Effector memory CD4-positive, alpha-beta T cell (primary cell): ENCODE measurements at places on chromosomes 1 and 21.

GRCh38 chr21:15932726-15933125 lies 202.9 kb downstream of the USP25 start:
- DNase-seq: no peak

DNA sequence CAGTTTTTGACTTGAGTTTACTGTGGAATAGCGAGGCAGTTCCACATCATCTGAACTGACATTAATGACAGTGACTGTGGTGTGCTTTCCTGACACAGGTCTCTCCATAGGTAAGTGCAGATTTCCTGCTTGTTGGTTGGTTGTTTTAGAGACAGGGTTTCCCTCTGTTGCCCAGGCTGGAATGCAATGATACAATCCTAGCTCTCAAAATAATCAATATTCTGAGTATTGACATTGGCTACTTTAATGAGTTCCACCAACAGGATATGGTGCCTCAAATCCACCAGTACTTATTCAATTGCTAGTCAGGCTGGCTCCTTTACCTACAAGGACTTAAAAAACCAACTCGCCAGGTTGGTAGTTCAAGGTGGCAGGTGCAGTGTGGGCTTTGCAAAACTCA lies 63.8 kb downstream of the CLSTN1 start:
- DNase-seq: no peak

DNA sequence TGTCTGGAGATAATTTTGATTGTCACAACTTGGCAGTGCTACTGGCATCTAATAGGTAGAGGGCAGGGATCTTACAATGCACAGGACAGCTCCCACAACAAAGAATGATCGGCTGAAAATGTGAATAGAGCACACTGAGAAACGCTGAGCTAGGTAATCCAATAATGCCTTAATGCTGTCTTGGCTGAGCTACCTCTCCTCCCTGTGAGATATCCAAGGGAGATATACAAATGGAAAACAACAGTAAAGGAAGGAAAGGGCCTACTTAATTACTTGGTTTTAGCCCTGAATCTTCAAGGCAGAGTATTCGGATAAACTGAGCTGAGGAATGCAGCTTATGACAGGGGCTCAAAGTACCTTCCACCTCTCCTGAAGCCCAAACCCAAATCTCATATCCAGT lies 2.9 kb downstream of the DNASE2B start:
- DNase-seq: no peak

- no peak for DNase-seq
These were observed 467.6 kb upstream of the PKN2 start for GRCh38 chr1:88216441-88216840.

DNA sequence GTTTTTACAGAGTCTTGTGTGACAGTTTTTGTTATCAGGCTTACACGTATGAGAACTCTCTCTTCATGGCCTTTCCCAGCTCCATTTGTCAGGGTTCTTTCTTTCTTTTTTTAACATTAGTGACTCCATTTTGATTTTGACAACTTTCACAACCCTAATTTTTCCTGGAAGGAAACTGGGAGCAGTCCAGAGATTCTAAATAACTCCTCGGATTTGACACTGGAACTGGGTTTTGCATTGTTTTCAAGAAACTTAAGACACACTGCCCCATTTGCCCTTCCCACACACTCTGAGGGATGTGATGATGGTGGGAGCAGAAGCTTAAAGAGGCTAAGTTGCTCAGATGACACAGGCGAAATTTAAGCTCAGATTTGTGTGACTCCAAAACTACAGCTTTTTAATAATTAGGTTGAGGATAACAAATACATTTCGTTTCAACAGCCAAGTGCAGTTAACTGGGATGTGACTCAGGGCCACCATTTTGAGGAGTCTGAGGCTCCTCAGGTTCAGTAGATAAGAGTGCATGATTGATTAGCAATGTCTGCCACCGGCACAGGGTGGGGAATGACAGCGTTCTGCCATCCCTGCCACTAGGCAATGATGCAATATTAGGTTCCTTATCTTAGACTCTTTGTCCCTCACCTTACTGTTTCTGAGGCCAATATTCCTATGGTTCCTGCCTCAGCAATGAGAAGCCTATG lies 95.1 kb upstream of the ATP1A1 start:
- DNase-seq: no peak

GRCh38 chr1:218454700-218455282 lies 109.7 kb downstream of the TGFB2 start:
- DNase-seq: no peak

- no peak for DNase-seq
These were observed 1.6 kb downstream of the ELK4 start for GRCh38 chr1:205630241-205630640.

GRCh38 chr1:19375631-19376400 lies 63.7 kb downstream of the SLC66A1 start:
- DNase-seq: no peak
